ENCODE measurements at places on chromosomes 11 and 22.

- DNase-seq = no peak
These were observed 8.9 kb downstream of the TOM1 start for GRCh38 chr22:35308480-35309021.

DNA sequence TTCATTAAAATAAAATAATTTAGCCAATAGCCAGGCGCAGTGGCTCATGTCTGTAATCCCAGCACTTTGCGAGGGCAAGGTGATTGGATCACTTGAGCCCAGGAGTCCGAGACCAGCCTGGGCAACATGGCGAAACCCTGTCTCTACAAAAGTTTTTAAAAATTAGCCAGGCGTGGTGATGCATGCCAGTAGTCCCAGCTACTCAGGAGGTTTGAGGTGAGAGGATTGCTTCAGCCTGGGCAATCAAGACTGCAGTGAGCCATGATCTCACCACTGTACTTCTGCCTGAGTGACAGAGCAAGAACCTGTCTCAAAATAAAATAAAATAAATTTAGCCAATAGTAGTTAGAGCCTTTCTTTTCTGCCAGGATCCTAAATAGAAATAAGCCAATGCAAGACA is 12.2 kb downstream of the HPS5 start:
- no peak for DNase-seq

- DNase-seq = no peak
These were observed 2.3 kb upstream of the SEC14L3 start for GRCh38 chr22:30474121-30474520.

DNA sequence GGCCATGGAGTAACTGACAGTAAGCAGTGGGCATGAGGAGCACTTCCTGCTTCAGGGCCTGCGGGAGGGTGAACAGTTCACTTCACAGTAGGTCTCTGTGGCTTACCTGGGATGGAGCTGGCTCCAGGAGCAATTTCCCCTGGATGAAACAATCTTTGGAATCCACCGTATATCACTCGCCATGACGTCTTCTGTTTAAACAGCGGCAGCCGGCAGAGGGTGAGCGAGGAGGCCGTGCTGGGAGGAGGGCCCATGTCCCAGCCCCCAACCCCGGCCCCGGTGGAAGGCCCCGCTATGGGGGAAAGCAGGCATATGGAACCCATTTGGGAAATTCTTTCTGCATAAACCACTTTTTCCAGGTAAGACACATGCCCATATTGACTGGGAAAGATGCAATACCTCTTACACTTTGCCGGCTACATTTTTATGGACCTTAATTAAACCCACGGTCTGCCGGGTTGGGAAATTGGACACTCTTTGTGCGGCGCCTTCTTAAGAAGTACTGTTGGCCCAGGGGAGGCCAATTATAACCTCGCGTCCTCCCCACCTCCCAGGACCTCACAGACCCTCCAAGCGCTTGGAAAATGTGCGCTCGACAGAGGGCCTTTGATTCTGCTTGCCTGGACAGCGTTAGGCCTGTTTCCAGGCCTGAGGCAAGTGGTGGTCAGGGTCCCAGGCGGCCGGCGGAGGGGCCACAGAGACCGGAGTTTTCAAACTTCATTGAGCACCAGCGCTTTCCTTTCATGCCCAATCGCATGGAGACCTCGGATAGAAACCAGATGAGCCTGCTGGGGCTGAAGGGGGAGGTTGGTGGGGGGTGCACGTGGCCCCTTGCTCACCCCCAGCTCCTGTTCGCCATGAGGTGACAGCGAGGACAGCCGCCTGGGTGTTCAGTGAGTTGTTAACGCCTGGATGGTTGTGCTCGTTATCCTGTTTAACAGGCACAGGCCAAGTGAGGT is 40.4 kb downstream of the SMIM38 start:
- no peak for DNase-seq

GRCh38 chr11:91792779-91793262 is 431.8 kb upstream of the FAT3 start:
- DNase-seq = no peak

- peak; percentile 57 for DNase-seq
These were observed 238.9 kb downstream of the NTM start for GRCh38 chr11:131609337-131609736.

DNA sequence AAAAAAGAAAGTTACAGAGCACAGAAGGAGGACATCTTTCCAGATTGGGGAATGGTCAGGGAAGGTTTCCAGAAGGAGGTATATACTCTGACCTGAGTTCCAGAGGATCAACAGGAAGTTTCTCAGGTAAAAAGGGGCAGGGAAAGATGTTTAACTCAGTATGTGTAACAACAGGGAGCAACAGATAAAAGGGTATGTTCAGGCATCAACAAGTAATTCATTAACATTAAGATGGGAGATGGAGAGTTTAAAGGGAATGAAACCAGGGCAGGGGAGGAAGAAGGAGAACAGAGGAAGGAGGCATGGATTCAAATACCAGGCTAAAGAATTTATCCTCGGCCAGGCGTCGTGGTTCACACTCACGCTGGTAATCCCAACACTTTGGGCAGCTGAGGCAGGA is 2.5 kb upstream of the DENND5A start:
- DNase-seq = no peak

DNA sequence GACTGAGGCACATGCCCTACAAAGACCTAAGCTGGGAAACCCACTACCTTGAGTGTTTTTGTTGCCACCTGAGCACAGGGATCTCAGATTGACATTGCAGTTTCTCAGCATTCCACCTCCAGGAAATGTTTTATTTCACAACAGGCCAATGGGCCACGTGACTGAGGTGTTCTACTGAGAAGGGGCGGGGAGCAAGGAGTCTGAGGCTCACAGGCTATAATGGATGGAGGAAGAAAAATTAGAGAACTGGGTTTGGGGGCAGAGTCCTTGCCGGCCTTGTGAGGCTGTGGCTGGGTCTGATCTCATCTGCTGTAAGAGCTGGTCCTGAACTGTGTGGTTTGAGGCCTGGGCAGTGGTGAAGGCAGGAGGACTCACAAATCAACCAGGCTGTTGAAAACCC is 40.7 kb downstream of the ZNF202 start:
- no peak for DNase-seq

GRCh38 chr22:37891926-37892325 is 14.2 kb upstream of the MICALL1 start:
- no peak for DNase-seq

DNA sequence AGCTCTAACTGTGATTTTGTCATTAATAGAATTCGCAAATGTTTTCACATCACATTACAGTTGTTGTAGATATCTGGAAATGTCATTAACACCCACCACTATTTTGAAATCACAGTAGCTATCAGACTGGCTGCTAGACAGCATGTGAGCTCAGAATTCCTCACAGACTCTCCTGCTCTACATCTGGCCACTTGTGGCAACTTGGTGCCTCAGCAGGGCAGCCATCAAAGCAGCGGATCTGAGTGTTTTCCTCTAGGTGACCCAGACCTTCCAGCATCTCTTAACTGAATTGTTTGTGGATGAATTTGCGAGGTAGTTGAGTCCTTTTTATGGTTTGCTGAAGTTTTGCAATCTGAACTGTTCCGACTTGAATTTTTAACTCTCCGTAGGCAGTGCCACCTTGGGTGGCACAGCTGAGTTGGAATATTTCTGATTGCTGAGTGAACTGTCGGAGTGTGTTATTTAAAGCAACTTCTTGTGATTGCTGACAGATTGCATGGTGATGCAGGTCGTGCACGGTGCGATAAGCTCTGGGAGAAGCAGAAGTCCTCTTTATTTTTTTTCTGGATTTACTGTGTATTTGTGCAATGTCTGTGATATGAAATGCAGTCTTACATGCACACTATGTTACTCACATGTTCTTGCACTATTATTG is 114.0 kb upstream of the PLET1 start:
- DNase-seq = no peak

DNA sequence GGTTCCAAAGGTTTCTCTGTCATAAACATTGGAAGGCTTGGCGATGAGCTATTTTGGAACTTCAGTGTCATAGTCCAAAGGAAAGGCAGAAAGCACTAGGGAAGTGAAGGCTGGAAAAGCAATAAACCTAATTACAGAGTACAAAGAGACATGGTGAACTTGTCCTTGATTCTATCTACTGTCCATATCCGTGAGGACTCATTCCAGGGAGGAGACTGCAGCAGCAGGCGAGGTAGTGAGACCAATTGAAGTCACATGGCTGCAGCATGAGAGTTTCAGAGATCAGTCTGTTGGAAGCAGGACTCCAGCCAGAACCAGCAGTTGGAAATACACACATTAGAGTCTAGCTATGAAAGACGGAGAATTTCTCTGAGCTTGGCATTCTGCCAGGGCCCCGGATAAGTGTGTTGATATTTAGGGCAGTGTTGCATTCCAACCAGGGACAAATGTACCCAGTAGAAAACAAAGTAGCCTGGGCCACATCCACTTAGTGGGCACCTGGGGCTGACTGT is 54.1 kb upstream of the ARHGAP42 start:
- peak; percentile 24 for DNase-seq

DNA sequence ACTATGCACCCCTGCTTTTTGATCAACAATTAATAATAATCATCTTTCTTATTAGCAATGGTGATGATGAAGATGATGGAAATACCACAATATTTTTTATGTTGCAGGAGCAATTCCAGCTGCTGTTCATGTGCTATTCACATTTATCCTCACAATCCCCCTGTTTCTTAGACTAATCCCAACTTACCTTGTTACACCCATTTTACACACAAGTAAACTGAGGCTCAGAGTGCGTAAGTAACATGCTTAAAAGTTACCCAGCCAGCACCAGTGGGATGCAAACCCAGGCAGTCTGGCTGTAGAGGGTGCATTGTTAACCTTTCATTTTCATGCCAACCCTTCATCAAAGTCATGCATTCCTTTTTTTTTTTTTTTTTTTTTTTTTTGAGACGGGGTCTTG is 1.6 kb upstream of the CRYBA4 start:
- no peak for DNase-seq

GRCh38 chr11:3164552-3165151 is 458 bp downstream of the OSBPL5 start:
- DNase-seq = peak; percentile 45

- DNase-seq = no peak
These were observed 5.8 kb downstream of the PLEKHB1 start for GRCh38 chr11:73652046-73652730.

DNA sequence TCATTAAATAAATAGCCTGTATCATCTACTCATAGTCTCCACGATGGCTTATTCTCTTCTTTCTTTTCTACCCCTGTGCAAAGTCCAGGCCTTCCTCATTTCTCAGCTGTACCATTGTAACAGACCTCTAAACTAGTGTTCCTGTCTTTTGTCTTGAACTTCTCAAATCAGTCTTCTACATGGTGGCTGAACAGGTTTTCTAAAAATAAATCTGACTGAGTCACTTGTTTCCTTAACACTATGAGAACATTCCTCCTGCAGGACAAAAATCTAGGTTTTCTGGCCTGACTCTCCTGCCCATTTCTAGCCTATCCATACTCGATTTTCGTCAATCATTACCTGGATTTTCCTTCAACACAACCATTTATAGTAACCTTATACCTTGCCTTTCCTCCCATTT is 1080.8 kb upstream of the TENM4 start:
- no peak for DNase-seq

DNA sequence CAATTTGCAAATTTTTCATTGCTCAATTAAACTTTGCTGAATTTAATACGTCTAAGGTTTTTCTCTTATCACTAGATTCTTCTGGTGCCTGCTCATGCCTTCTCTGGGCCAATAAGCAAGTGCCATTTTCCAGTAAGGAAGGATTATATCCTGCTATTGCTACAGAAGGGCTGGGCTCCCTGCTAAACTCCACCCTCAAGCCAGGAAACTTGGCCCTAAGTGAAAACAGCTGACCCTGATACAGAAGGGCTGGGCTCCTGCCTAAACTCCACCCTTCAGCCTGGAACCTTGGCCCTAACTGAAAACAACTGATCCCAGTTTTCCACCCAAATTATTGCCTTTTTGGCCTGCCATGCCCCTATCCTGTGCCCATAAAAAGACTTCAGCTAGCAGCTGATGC is 385.3 kb downstream of the DYNC2H1 start:
- DNase-seq = peak; percentile 9

DNA sequence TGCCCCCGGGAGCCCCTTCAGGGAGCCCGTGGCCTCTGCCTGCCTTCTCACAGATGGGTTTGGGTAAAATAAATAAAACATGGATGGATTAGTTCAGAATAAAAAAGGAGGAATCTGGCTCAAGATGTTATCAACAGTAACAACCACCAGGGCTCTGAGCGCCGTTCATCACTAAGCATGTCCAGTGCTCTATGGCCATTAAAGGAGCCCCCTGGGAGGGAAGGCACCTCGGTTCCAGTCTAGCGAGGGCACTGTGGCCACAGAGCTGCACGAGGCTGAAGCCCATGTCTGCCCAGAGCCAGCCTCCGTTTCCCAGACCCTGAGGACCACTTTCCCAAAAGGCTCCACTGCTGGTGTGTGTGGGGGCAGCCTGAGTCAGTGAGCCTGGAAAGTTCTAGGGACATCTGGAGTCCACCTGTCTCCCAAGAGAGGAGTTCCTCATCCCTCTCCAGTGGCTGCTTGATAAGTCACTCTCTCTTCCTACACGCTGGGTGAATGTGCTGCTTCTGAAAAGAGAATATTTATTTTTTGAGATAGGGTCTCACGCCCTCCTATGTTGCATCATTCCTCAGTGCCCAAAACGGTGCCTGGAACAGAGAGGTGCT is 614.6 kb downstream of the TBC1D22A start:
- DNase-seq = no peak

GRCh38 chr11:26837154-26837553 is 115.3 kb upstream of the SLC5A12 start:
- DNase-seq = no peak

DNA sequence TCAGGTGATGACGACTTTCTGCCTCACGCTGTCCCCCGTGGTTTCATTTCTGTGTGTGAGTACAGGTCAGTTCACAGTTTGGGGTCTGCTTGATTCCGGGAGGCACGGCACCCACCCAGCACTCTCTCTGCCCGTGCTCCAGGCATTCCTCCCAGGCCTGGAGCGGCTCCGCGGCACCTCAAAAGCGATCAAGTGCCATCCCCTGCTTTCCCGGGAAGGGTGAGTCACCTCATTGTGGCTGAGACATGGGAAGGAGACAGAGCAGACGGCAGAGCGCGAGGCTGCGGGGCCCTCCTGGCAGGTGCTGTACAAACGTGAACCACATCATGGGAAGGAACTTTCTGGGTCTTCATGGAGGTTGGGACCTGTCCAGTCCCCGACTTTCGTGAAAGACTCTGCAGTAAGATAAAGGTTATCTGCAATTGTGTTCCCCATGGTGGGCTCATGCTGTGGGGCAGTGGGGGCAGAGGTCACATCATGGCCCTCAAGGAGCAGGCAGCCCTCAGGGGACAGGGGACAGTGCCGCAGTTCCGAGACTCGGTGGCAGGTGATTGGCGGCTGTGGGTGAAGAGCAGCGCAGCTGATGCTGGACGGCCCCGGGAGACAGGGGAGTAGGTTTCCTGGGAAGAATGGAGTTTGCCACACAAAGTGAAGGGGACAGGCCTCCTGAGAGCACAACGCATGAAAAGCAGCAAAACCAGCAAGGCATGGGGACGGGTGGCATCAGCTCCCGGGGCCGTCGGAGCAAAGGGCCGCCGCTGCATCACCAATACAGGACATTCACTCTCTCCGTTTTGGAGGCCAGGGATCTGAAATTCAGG is 65.3 kb downstream of the CELSR1 start:
- no peak for DNase-seq

- DNase-seq = no peak
These were observed 1.2 kb upstream of the HBD start for GRCh38 chr11:5235364-5236095.
